ENCODE measurements at places on chromosomes 6 and 20.

DNA sequence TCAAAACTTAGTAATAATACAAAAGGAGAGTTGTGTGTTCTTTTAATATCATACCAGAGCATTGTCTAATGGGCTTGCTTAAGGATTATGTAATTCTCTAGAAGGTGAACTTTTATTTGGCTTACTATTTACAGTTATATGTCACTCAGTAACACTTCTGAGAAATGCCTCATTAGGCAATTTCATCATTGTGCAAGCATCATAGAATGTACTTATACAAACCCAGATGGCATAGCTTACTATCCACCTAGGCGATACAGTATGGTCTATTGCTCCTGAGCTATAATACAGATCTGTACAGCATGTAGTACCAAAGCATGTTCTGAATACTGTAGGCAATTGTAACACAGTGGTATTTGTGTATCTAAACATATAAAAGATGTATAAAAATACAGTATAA, 340.1 kb downstream of the PHF3 start:
- H3K36me3 ChIP-seq: no peaks in the 10 kb centered on the region
- H3K4me3 ChIP-seq: no peak overlapping the region

- no peak for DNase-seq
- H3K27ac ChIP-seq: no peak overlapping the region
- no peaks in the 10 kb centered on the region for H3K27me3 ChIP-seq
- H3K4me1 ChIP-seq: peaks cover 1% of the 10 kb centered on the region
- H3K4me3 ChIP-seq: no peak overlapping the region
- peaks cover 13% of the 10 kb centered on the region for H3K36me3 ChIP-seq
Measured at GRCh38 chr6:167892835-167893815, 66.4 kb downstream of the AFDN start.

GRCh38 chr20:24868396-24868927, 80.6 kb upstream of the CST7 start:
- H3K4me1 ChIP-seq: no peaks in the 10 kb centered on the region
- H3K4me3 ChIP-seq: no peak overlapping the region
- no peaks in the 10 kb centered on the region for H3K27me3 ChIP-seq
- no peak for DNase-seq
- H3K27ac ChIP-seq: no peak overlapping the region

- peaks cover 4% of the 10 kb centered on the region for H3K27me3 ChIP-seq
- peaks cover 11% of the 10 kb centered on the region for H3K36me3 ChIP-seq
- peak overlapping the region; percentile 84 for H3K4me3 ChIP-seq
- DNase-seq: no peak
Measured at GRCh38 chr20:50151034-50151743, 2.3 kb downstream of the PEDS1 start.

- DNase-seq: no peak
- no peak overlapping the region for H3K4me3 ChIP-seq
- H3K27me3 ChIP-seq: no peaks in the 10 kb centered on the region
- H3K27ac ChIP-seq: peak overlapping the region; percentile 56
Measured at GRCh38 chr6:106626485-106626884, 2.8 kb downstream of the RTN4IP1 start.

DNA sequence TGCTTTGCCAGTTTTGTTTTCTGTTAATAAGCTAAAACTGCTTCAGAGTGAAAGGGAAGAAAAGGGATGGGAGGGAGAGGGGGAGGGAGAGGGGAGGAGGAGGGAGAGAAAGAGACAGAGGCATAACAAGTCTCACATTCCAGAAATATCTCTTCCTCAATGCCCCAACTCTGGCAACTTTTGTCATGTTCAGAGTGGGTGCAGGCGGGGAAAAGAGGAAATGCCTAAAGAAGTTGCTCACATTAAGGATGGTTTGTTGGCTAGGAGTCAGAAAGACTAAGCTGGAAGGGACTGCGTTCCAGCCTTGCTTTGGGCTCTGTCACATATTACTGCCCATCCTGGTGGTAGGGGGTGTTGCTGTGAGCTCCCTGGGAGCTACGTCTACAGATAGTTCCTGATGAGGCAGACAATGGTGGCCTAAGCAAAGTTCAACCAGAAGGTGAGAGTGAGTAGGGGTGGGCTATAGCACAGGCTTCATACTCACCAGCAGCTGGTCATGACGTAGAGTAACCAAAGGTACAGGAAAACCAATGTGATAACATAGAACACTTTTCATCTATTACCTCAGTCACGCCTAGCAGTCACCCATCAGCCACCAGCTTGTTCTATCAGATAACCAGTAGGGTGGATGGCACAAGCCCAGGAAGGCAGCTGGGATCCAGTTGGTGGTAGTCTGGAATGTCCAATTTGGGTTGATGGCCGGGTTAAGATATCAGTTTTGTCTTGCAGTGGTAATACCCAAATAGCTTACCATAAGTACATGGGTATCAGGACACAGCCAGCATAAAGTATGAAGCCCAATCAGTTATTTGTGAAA, 2.1 kb downstream of the TSPYL4 start:
- H3K4me1 ChIP-seq: peaks cover 36% of the 10 kb centered on the region
- H3K27ac ChIP-seq: peak overlapping the region; percentile 25
- H3K27me3 ChIP-seq: no peaks in the 10 kb centered on the region

GRCh38 chr20:40778894-40779496, 90.0 kb upstream of the MAFB start:
- no peaks in the 10 kb centered on the region for H3K4me1 ChIP-seq
- no peak overlapping the region for H3K4me3 ChIP-seq
- H3K27ac ChIP-seq: no peak overlapping the region
- peaks cover 23% of the 10 kb centered on the region for H3K27me3 ChIP-seq
- DNase-seq: no peak

- H3K27ac ChIP-seq: no peak overlapping the region
- no peak for DNase-seq
- H3K36me3 ChIP-seq: no peaks in the 10 kb centered on the region
- peaks cover 97% of the 10 kb centered on the region for H3K27me3 ChIP-seq
- no peak overlapping the region for H3K4me3 ChIP-seq
- peaks cover 22% of the 10 kb centered on the region for H3K4me1 ChIP-seq
Measured at GRCh38 chr6:28768187-28768913, 155.4 kb downstream of the TRIM27 start.

DNA sequence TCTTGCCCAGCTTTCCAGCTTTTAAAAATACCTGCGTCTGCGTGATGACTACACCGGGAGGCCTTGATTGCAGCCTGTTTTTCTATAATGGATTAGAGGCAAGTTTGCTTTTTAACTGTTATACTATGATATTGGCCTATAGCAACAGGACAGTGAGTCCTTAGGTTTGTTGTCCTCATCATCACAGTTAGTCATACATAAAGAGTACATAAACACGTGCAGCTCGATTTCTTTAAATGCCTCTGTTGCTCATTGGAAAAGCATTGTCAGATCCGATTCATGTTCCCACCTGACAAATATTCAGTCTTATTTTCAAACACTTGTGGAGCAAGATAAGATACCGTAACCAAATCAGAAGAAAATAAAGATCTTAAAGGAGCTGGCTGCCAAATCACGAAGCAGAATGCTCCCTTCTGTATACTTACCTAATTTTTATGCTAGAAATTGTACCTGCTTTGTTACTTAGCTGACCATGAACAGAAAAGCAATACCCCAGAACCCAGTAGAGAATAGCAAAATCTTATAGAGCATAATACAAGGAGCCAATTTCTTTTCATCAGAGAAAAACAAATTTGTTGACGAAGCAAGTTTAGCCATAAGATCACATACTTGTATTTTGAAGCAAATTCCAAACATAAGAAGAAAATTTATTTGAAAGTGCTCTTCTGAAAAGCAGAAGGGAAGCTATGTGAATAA, 100.4 kb downstream of the TMEM200A start:
- H3K27me3 ChIP-seq: peaks cover 3% of the 10 kb centered on the region
- no peak for DNase-seq
- H3K27ac ChIP-seq: no peak overlapping the region

DNA sequence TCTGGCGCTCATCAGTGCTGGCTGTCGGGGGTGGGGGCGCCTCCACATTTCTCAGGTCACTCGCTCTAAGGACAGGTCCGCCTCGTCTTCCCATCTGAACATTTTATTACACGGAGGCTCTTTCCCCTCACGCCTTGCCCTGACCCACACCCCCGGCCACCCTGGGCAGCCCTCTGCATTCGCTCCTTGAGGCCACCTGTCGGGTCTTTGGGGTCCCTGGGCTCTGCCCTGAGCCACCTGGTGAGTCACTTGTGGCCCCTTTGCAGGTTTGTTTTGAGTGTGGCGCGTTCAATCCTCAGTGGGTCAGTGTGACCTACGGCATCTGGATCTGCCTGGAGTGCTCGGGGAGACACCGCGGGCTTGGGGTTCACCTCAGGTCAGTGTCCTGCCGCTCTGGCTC, 3.2 kb downstream of the ARFGAP1 start:
- H3K4me1 ChIP-seq: peaks cover 13% of the 10 kb centered on the region
- no peak for DNase-seq
- no peak overlapping the region for H3K27ac ChIP-seq
- H3K4me3 ChIP-seq: no peak overlapping the region
- H3K27me3 ChIP-seq: no peaks in the 10 kb centered on the region

- H3K36me3 ChIP-seq: no peaks in the 10 kb centered on the region
- H3K4me3 ChIP-seq: no peak overlapping the region
- no peaks in the 10 kb centered on the region for H3K4me1 ChIP-seq
- no peak overlapping the region for H3K27ac ChIP-seq
- no peak for DNase-seq
- H3K27me3 ChIP-seq: peaks cover 32% of the 10 kb centered on the region
Measured at GRCh38 chr20:62734881-62735280, 26.2 kb downstream of the NTSR1 start.

- H3K36me3 ChIP-seq: peaks cover 6% of the 10 kb centered on the region
- H3K27ac ChIP-seq: no peak overlapping the region
- no peak overlapping the region for H3K4me3 ChIP-seq
- peaks cover 9% of the 10 kb centered on the region for H3K4me1 ChIP-seq
- no peak for DNase-seq
Measured at GRCh38 chr6:127342296-127342945, 988 bp downstream of the ECHDC1 start.

DNA sequence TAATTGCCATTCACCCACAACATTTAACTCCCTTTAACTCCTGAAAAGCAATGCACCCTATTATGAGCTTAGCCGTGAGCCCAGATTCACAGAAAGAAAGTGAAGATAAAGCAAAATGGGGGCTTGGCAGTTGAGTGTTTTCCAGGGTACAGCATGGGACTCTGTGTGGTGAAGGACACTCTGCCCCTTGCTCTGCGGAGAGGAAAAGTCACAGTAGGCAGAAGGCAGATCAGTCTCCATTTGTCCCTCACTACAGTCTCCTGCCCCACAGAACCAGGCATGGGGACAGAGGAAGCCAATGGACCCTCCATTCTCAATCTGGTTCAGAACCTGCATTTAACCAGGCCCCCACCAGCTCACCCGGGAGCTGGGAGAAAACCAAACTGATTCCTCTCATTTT, 30.8 kb upstream of the SH3BGRL2 start:
- H3K36me3 ChIP-seq: peaks cover 7% of the 10 kb centered on the region
- no peaks in the 10 kb centered on the region for H3K27me3 ChIP-seq
- H3K4me1 ChIP-seq: peaks cover 36% of the 10 kb centered on the region
- H3K27ac ChIP-seq: peak overlapping the region; percentile 83
- H3K4me3 ChIP-seq: no peak overlapping the region

DNA sequence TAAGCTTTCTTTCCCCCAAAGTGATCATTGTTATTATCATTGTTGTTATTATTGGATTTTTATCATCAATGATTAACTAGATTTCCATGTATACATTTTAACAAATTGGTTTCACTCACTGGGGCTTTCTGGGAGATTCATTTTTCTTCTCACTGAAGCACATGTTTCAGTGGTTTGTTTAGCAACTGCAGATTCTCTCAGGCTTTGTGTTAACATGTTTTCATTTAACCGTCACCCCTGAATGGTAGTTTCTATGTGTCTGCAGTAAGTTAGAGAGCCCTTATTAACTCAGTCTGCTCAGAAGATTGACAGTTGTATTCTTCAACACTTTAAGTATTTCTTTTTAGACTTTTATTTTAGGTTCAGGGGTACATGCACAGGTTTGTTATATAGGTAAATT, 12.4 kb downstream of the ZKSCAN4 start:
- no peaks in the 10 kb centered on the region for H3K4me1 ChIP-seq
- H3K36me3 ChIP-seq: peaks cover 24% of the 10 kb centered on the region
- H3K27me3 ChIP-seq: no peaks in the 10 kb centered on the region

GRCh38 chr6:52125139-52125538, 37.7 kb upstream of the PKHD1 start:
- H3K27me3 ChIP-seq: no peaks in the 10 kb centered on the region
- peak overlapping the region; percentile 19 for H3K27ac ChIP-seq
- no peak overlapping the region for H3K4me3 ChIP-seq
- peaks cover 10% of the 10 kb centered on the region for H3K4me1 ChIP-seq
- DNase-seq: no peak
- no peaks in the 10 kb centered on the region for H3K36me3 ChIP-seq

DNA sequence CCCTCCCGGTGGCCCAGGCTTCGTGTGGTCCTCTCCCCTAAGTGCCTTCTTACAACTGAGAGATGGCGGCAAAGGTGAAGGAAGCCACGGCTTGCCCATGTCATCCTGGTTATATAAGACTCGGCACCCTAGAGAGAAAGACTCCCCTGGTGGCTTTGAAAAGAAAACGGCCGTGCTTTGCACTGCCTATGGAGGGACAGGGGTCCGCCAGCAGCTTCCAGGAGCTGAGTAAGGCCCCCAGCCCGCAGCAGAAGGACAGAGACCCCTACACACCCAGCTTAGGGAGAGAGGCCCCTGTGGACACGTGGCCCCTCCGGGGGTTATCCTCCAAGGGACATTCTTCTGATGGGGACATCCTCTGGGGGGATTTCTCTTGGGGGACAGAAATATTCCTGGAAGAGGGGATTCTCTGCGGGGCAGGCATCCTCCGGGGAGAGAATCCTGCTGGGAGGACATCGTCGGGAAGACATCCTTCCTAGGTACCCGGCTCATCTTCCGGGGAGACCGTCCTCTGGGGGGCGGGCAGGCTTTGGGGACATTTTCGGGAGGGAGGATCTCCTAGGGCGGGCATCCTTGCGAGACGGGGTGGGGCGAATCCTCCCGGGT, 511 bp upstream of the OGFR start:
- H3K4me3 ChIP-seq: peak overlapping the region; percentile 85
- H3K4me1 ChIP-seq: peaks cover 5% of the 10 kb centered on the region
- peaks cover 11% of the 10 kb centered on the region for H3K27me3 ChIP-seq
- peak overlapping the region; percentile 86 for H3K27ac ChIP-seq
- peaks cover 12% of the 10 kb centered on the region for H3K36me3 ChIP-seq

DNA sequence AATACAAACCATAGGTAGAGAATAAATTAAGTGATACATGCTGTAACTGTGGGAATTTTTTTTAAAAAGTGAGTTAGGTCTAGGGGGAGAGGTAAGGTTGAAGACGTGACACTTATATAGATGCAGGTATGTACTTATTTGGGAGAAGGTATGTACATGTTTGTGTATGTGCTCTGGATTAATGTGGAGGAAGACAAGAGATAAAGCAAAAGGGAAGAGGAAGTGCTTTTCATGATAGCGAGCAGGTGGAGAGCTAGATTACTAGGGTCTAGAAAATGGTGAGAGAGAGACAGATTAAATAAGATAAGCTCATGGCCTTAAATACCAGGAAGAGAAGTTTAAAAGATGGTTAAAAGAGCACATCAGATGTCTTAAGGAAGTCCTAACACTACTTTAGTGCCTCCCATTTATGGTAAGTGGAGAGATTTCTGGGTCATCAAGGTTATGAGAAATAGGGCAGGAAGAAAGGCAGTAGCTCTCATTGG, 92.5 kb downstream of the MAN1A1 start:
- no peaks in the 10 kb centered on the region for H3K27me3 ChIP-seq
- H3K4me3 ChIP-seq: no peak overlapping the region
- no peak overlapping the region for H3K27ac ChIP-seq
- H3K4me1 ChIP-seq: peaks cover 10% of the 10 kb centered on the region
- peaks cover 6% of the 10 kb centered on the region for H3K36me3 ChIP-seq

GRCh38 chr6:85569323-85569722, 24.3 kb downstream of the SNX14 start:
- no peak overlapping the region for H3K27ac ChIP-seq
- H3K27me3 ChIP-seq: no peaks in the 10 kb centered on the region
- no peaks in the 10 kb centered on the region for H3K4me1 ChIP-seq
- no peak for DNase-seq
